ENCODE measurements at places on chromosomes 2 and 18.
A peak's percentile ranks its signal among the peaks of the same experiment; 100 is the strongest.

- DNase-seq = no peak
Measured at GRCh38 chr2:173282795-173283545, 71.7 kb upstream of the CDCA7 start.

DNA sequence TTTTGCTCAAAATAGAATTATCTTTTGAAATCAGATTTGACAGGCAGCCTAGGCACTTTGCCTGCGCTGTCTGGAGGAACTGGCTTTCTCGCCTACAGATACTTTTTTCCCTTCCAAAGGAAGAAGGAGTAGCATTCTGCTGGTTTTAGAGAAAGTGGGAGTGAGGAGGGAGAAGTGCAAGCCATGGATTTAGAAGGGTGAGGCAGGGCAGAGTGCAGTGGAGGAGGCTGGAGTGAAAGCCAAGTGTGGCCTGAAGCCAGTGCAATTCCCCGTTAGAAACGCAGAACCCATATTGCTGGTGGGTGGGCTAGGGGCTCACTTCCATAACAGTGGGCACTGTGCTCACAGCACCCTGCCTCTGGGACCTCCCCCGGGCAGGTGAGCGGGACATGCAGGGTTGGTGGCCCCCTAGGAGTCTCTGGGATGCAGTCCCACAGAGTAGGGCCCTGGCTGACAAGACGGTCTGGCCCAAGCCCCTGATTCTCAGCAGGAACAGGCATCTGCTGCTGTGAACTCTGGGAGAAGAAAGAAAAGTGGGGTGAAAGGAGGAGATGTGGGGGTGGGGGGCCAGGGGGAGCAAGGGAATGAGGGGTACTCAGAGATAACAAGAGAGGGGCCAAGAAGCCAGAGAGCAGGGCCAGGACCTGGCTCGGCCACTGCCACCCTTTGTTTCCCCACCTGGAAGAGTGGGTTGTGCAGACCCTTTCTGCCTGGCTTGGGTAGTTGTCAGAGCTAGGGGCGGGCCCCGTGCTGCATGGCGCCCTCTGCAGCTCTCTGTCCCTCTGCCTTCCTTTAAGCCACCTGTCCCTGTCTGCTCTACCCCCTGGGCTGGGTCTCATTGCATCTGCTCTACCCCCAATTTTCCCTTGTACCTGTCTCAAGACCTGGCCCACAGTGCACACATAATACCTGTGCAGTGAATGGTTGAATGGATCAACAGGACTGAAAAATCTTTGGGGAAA lies 273.5 kb upstream of the HS6ST1 start:
- DNase-seq = no peak

DNA sequence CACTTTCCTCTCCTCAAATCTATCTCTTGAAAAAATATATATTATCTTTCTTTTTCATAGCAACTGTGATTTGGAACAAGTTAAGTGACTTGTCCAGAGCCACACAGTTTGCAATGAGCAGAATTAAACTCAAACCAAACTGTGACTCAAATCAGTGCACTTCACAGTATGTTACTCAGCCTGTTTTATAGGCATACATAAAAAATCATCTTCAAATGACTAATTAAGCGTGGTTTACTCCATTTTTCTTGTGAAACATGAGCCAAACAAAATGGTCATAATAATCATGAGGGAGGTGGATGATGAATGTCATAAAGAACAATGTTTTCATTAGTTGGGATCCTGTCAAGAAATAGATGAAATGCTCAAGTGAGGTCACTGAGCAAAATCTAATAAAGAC lies 6.1 kb upstream of the CCDC178 start:
- no peak for DNase-seq

GRCh38 chr2:106982350-106982749 lies 96.4 kb upstream of the ST6GAL2 start:
- DNase-seq = no peak

DNA sequence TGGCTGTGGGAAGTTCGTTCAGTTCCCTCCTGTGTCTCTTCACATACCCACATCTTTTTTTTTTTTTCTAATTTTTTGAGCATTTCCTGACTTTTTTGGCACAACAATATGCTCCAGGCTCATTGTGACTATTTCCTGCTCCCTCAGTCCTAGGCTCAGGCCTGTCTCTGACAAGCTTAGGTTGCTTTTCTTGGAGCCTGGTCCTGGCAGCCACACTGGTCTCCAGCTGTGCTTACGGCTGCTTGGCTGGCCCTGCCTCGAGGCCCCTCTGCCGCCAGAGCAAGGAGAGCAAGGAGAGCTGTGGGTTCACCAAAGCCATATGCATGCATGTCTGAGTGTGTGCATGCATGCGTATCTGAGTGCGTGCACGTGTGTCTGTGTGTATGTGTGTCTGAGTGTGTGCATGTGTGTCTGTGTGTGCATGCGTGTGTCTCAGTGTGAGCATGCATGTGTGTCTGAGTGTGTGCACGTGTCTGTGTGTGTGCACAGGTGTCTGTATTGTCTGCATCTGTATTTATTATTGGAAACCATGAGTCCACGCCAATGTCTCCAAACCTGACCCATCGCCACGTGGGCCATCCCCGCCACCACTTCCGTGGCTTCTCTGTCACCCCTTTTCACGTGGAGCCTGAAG lies 766.1 kb upstream of the SALL3 start:
- no peak for DNase-seq

DNA sequence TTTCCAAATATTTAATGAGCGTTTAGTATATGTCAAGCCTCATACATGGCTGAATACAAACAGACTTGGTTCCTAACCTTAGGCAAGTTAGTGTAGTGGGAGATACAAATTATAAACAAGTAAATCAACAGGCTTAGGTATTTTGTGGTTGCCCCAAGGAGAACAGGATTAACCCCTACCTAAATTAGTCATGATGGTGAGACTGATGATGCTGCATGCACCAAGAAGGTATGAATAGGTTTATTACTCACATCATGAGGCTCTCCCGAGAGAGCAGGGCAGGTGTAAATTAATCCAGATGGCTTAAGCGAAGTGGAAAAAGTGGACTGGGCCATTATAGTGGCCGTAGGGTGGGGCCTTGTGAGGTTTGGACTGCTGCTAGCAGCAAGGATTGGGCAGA lies 118.1 kb upstream of the GCFC2 start:
- DNase-seq = no peak

GRCh38 chr2:88613921-88614320 lies 13.3 kb downstream of the EIF2AK3 start:
- DNase-seq = no peak

DNA sequence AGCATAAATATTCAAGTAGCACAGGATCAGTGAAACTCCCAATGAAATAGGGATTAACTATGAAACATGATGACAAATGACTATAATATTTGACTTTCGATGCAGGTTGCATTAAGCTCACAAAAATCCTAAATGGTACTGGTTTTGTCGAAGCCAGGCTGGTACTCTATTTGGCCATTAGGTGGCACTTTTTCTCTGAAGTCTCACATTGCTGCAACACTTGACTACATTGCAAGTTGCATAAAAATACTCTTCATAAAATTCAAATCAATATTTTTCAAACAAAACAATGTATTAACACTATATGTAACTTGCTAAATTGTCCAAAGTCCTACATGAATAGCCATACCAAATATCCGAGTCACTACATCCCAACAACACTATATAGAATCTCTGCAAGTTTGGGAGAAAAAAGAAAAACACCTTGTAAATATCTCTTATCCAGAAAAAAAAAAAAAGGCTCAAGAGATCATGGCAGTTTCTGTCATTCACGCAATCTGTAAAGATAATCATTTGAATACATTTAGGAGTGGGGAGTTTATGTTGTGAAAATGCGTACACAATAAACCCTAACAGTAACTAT lies 9.5 kb downstream of the RTTN start:
- DNase-seq = peak; percentile 68

- DNase-seq = no peak
Measured at GRCh38 chr2:238240757-238241711, 1.2 kb upstream of the HES6 start.

DNA sequence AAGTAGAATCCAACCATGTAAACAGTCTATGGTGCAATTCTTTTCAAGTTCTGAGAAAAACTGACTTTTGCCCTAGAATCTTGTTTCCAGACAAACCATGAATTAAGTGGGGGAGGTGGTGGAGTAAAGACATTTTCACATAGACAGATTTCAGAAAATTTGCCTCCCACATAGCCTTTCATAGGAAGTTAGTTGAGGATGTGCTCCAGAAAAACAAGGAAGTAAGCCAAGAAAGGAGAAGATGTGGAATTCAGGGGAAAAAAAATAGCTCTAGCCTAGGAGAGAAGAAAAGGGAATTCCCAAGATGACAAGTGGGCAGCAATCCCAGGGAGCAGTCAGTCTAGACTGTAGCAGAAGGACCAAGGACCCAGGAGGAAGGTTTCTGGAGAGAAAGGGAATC lies 17.4 kb downstream of the RUFY4 start:
- no peak for DNase-seq

GRCh38 chr2:231034291-231034882 lies 2.9 kb upstream of the C2orf72 start:
- peak; percentile 38 for DNase-seq

DNA sequence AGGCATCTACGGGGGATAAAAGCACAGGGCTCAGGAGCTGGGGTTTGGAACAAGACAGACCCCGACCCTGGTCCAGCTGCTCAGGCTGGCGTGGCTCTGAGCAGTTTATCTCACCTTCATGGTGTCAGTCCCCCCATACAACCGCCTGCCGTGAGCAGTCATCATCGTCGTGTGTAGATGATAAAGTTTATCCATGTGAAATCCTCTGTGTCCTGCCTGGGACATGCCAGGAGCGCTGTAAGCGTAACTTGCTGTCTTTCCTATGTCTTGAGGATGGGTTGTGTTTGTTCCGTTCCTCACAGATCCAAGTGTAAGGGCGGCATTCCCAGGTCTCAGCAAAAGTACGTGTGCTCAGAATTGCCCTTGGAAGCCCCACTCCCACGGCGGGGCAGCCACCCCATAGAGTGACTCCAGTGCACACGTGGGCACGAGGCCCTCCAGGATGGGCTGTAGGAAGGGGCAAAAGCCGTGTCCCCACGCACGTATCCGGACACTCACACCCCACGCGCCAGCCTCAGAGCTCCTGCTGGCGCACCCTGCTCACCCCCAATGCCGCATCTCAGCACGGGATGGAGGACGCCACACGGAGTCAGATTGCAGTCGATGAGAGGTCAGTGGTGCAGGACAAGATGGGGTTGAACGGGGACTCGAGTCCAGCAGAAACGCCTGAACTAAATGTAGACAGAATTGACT lies 50.9 kb downstream of the ADI1 start:
- DNase-seq = no peak

DNA sequence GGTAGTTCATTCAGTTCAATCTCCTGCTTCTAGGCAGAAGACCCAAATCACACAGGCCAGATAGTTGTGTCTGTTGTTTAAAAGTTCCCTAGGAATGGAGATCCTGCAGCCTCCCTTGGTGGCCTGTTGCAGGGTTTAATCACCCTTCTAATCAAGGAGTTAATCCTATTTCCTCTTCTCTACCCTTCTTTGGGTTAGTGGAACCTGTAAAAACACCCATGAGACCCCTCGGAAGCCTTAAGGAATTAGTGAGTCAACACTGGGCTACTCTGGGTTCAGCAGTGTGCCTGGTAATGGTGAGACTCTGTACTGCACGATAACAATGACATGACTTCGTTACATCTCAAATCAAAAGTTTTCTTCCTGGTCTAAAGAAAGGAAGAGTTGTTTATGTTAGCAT lies 217.6 kb upstream of the NRP2 start:
- DNase-seq = no peak

- no peak for DNase-seq
Measured at GRCh38 chr2:23480957-23481797, 96.2 kb downstream of the KLHL29 start.

GRCh38 chr2:161650116-161651015 lies 26.1 kb downstream of the SLC4A10 start:
- DNase-seq = no peak

GRCh38 chr18:33557706-33558105 lies 20.3 kb upstream of the ASXL3 start:
- no peak for DNase-seq

DNA sequence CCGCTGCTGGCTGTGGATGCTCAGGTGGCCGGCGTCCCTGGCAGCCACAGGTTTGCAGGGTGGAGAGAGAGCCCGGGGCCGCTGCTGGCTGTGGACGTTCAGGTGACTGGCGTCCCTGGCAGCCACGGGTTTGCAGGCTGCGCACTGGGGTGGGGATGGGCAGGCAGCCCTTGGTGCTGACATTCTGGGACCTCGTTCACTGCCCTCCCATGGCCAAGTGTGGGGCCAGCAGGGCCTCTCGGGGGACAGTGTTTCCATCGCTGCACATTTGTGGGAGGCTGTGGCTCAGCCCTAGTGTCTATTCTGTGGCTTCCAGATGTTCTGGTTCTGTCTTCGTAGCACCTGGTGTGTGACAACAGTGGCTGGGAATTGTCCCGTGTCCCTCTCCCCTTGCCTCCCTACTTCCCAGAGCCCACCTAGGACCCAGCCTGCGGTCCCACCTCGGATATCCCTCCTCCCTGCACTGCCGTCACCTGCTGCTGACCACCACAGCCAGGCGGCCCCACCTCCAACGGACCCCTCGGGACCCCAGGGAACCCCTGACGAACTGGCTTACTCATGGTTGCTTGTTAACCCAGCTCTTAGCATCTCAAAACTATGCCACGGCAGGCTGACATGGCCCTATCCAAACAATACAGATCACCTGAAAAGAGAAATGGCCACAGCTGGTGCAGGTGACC lies 915 bp downstream of the CROCC2 start:
- no peak for DNase-seq

DNA sequence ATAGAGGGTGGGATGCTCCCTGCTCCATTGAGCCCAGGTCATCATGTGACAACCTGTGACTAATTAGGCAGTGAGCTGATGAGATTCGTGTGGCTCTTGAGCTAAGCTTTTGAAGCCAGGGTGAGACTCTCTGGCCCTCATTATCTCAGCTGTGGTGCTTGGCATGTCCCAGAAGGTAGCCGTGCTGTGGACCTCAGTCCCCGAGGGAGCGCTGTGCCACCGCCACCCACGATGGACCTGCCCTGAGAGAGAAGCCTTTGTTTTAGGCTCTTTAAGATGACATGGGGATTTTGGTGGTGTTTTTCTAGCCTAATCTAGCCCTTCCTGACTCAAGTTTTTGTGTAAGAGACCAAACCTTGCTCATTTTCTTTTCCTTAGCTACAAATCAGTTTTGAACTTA lies 66.4 kb downstream of the NEDD4L start:
- no peak for DNase-seq

DNA sequence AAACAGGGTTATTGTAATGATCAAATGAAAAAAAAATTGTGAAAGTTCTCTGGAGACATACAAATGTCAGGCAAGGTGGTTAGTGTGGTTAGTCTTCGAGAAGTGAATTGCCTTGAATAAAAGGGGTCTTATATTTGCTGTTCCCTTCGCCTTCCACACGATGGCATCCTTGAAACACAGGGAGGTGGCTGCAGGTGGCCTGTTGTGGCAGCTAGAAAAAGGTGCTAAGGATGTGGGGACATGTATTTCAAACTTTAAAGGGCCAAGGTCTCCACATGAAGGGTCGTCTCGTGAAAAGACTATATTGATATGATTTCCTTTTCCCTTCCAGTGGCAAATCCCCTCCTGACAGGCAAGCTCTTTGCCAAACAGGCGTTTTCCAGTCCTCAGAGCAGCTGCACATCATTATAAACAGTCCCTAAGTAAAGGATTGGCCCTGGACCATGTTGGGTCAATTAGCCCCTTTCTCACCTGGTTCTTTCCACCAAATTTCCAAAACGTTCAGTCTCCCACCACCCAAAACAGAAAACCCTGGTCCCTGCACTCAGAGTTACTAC lies 68.5 kb downstream of the COPS8 start:
- DNase-seq = peak; percentile 87

- DNase-seq = no peak
Measured at GRCh38 chr2:129747500-129748125, 231.9 kb upstream of the RAB6C start.
